Neural progenitor cell (in vitro differentiated cells): ENCODE measurements at places on chromosomes 16 and 17.

GRCh38 chr17:15039366-15039765, 225.8 kb downstream of the PMP22 start:
- no peak for DNase-seq

GRCh38 chr17:50198026-50198669, 3.3 kb downstream of the COL1A1 start:
- DNase-seq, result peak; percentile 70

DNA sequence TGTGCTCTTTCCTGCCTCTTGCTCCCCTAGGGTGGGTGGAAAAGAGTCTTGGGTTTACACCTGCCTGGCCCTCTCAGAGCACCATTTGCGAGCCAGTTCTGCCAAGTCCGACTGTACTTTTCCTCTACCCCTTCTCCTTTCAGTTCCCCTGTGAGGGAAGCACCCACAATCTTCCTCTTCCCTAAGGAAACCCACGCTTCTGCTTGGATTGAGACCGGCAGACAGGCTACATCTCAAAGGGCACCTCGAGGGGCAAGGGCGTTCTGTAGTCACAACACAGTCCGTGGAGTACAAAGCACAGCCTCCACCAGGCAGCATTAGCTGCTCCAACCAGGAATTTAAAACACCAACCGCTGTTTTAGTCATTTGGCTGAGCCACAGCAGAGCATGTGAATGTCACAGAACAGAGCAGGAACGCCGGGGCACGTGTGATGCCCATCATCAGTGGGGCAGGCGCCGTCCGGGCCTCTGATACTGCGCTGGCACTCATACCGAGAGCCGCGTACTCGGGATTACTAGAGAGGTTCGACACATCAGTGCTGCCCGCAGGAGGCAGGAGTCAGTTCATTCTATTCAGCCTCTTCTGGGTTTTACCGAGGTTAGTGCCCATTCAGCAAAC, 13.7 kb upstream of the MNT start:
- DNase-seq, result no peak

- DNase-seq, result no peak
Measured at GRCh38 chr17:83106056-83106588, 26.7 kb downstream of the METRNL start.

DNA sequence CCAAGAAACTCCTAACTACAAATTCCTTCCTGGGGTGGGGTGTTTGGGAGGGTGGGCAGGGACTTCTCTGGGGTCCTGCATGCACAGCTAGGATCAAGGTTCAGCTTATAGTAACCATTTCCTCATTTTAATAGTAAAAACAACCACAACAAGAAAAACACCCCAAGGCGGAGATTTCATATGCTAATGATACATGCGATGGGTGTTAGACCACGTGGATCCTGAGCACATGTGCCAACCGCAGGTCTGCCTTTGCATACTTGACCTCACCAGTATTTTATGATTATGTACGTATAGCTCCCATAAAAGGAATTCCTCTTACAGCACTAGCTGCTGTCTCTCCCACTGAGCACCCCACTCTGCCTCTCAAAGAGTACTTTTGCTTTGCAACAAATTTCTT, 1.9 kb downstream of the KRTAP4-11 start:
- DNase-seq, result no peak

DNA sequence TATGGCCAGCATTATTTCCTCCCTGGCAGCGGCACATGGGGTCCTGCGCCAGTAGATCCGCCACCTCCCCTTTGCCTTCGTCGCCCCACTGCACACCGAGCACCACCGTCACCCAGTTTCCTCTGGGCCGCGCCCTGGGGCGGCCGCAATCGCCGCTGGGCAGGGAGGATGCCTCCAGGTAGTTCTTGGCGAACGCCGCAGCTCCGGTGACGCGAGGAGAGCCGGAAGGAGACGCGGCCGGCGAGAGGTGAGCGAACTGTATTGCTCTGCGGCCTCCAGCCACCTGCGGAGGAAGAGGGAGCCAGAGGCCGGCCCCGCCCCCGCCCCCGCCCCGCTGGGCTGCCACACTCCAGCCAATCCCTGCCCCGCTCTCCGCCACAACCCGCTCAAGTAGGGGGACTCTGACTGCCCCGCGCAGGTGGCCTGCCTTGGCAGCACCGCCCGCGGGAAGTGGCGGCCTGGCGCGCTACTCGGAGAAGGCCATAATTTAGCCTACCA, 11.8 kb upstream of the SLFN13 start:
- peak; percentile 87 for DNase-seq
